Fibroblast of skin of back (primary cell): ENCODE measurements at places on chromosomes 4 and X.

GRCh38 chrX:2514131-2514530 lies 13.4 kb upstream of the DHRSX start:
- DNase-seq, result no peak

GRCh38 chr4:94486372-94486801 lies 34.6 kb downstream of the PDLIM5 start:
- peak; percentile 34 for DNase-seq

- DNase-seq, result no peak
Measured at GRCh38 chr4:1239141-1239949, 9.6 kb downstream of the CTBP1 start.

- no peak for DNase-seq
Measured at GRCh38 chrX:107273795-107274194, 67.4 kb downstream of the DNAAF6 start.

DNA sequence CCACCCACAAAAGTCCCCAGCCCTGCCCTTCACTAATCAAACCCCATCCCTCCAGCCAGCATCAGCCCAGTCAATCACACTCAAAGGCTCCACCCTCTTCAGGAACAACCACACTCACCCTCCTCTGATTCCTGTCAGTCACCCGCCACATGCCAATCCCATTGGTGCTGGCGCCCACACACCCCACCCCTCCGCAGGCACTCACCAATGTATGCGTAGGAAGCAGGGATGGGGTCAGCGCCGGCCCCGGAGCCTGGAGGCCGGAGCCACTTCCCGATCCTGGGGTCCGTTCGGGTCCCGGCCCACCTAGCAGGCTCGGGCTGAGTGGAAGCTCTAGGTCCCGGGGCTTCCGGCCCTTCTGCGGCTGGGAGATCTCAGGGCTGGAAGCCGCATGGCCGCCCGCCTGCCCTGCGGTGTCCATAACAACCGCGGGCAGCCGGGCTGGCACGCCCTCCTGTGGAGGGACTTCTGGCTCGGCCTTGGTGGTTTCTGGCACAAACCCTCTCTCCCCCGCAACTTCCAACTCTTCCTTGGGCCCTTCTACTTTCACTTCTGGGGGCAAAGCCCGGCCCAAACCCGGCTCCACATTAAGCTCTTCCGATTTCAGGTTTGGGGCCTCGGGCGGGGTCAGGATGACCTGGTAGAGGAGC lies 7.9 kb upstream of the CFP start:
- DNase-seq, result no peak

GRCh38 chr4:25892796-25893195 lies 21.2 kb upstream of the SMIM20 start:
- DNase-seq, result no peak

DNA sequence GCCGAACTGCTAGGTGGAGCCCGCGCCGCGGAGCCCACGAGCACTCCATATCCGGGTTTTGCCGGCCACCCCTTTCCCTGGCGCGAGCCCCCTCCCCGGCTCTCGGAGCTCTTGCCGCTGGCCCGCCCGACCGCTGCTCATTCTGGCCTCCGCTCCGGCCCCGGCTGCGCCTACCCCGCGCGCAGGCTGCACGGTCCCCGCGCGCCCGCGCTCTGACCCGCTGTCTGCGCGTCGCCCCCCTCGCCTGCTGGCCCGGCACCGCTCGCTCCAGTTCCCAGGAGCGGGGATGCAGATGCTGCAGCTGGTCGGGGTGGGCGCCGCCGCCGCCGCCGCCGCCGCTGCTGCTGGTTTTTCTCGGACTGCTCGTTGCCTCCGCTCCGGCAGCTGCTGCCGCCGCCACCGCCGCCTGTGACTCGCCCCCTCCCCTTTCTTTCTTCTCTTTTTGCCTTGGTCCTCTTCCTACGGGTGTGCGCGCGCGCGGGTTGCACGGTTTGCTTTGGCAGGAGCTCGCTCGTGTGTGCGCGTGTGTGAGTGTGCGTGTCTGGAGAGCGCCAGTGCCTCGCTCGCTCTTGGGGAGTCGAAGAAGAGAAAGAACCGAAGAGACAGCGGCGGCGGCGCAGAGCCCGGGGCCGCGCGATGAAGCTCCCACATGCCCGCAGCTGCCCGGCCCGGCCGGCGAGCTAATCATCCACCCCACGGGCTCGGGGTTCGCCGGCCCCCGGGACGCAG lies at the start of gene ADGRL3:
Gene ADGRL3 (plus strand): TSS at position 140 of the 729 bp plus-strand sequence.
- DNase-seq, result peak; percentile 62

- DNase-seq, result no peak
Measured at GRCh38 chr4:133145241-133145640, 3.9 kb upstream of the PCDH10 start.

DNA sequence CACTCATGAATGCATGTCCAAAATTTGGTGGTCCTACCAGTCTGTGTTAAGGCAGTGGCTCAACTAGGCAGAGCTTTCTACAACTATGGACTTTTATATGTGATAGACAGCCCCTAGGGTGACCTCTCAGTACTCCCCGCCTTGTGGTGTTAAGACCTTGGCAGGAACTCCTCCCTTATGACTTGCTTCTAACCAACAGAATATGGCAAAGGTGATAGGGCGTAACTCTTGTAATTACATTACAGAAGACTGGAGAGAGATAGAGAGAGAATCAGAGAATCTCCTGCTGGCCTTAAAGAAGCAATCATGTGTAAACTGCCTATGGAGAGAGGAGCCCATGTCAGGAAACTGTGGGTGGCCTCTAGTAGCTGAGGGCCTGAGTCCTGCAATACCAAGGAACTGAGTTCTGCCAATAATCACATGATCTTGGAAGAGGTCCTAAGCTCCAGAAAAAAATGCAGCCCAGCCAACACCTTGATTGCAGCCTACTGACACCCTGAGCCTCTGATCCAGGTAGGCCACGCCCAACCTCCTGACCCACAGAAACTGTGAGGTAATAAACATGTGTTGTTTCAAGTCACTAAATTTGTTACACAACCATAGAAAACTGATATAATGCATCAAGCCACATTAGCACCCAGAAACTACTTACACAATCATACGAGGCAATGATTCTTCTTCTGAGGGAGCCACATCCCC lies 68.9 kb downstream of the INPP4B start:
- no peak for DNase-seq

DNA sequence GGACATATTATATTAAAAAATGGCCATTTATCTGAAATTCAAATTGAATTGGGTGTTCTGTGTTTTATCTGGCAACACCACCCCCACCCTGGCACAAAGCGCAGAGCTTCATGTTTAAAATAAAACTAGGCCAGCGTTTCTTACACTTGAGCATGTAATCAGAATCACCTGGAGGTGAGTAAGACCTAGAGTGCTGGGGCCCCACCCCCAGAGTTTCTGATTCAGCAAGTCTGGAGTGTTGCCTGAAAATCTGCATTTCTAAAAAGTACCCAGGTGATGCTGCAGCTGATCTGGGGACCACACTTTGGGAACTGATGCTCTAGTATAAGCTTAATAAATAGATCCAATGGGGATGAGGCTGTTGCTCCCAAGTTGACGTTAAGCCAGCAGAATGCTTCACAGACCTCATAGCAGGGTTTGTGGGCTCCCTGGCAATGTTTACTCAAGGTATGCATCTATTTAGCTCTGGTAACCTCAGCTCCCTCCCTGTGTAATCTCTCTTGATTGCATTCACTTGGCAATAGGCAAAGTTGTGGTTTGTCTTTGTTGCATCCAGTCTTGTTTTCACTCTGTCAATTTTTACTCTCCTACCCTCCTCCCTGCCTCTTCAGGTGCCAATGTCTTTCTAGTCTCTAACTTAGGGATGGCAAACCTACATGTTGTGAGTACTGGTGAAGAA lies 99.8 kb upstream of the TEX13D start:
- DNase-seq, result no peak

GRCh38 chrX:20969565-20969964 lies 404.7 kb upstream of the CNKSR2 start:
- DNase-seq, result peak; percentile 23

GRCh38 chr4:135949931-135950330 lies 1582.4 kb downstream of the PCDH18 start:
- no peak for DNase-seq

- no peak for DNase-seq
Measured at GRCh38 chr4:11546391-11547175, 117.9 kb upstream of the HS3ST1 start.

DNA sequence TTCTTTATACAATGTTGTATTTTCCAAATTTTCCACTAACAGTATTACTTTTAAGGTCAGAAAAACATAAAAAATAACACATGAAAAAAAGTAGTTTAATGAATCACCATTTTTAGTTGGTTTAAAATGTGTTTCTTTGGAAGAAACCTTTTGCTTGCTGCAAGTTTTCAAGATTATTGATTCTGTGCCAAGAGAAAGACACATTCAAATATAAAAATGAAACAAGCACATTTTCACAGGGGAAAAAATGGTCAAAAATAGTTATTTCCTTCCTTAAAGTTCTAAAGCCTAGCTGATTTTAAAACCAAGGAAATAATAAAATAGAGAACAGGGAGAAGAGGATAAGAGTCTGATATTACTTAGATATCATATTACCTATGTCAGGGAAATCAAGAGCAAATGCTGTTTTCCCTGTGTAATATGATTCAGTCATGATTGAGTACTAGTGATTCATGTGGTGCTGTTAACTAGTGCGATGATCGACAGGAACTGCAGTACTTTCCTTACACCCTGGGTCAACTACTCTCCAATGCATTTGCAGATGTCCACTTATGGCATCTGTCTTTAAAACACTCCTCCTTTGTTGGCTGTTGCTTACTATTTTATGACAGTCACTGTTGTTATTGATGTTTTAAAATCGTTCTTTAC lies 103.8 kb downstream of the CAMK2D start:
- DNase-seq, result peak; percentile 50

DNA sequence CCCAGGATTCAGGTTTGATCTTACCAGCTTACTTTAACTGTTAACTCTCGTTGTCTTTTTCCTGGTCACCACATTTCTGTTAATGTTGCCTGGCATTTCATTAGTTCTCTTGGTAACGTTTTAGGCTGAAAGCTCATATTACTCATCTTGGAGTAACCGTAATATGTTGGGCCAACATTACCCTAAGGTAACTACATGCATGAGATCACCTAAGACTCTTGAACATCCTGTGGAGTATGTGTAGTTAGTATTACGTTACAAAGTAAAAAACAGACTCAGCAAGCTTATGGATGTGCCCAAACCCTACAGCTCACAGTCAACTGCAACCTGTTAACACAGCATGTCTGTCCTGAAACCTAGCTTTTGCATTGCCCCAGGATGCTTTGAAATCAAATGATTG lies 203.3 kb upstream of the HS3ST1 start:
- DNase-seq, result no peak

DNA sequence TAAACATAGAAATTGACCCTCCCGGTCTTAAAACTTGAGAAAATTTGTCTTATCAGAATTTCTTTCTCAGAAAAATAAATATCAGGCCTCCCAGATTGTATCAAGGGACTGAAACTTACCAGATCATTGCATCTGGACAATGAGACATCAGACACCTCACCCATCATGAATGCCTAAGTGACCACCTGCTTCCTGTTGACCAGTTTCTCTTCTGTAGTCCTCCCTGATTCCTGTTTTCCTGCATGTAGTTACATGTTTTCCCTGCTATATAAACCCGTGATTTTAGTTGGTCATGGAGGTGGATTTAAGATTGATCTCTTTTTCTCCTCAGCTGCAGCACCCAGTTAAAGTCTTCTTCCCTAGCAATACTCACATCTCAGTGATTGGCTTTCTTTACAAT lies 548.1 kb downstream of the PPP4R3C start:
- peak; percentile 49 for DNase-seq

DNA sequence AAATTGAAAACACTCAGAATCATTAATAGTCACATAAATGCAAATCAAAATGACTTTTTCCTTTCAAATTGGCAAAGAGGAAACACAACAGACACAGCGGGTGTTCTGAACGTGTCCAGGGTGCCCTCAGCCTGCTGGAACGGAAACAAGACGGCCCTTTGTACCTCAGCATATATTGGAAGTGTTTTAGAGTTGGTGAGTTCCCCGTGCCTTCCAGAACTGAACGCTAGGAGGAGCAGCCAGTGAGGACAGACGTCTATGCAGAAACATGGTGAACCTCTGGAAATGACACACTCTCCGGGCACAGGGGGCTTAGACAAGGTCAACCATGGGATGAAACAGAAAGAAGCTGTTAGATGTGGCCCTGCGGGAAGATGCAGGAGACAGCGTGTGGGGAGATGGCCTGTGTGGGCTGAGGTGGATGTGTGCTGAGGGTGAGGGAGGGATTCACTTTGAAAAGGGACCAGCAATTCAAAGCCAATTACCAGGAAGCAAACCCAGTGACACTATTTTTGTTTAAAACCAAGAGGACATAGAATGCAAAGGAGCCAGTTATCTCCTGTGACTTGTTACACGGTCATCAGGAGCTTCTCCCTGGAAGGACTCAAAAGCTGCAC lies 40.4 kb downstream of the RNF212 start:
- DNase-seq, result peak; percentile 61

GRCh38 chr4:63841266-63841665 lies 568.0 kb downstream of the TECRL start:
- DNase-seq, result no peak

DNA sequence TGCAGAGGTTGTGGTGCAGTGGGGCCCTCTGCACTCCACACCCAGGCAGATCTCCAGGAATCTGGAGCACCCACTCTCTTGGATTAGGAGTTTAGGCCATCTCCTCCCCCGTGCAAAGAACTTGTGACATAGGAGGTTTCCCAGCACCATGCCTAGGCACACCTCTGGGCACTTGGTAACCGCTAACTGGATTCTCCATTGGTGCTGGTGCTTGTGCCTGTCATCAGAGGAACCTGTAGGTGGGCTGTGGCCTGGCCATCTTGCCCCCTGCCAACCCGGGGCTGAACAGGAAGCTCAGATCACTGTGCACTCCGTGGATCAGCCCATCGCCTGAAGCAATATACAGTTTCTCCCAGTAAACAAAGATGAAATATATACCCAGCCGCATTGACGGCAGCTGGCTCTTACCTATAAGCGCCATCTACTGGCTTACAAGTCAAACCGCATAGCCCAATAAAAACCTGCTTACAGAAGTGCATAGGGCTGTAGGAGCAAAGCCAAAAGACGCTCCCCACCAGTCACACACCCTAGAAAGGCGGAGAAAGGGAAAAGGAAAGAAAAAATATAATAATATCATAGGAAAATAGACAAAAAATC lies 19.1 kb upstream of the TEX13B start:
- peak; percentile 24 for DNase-seq

GRCh38 chr4:16224264-16225166 lies 1.8 kb downstream of the TAPT1 start:
- DNase-seq, result no peak

GRCh38 chrX:100994352-100995281 lies 25.1 kb downstream of the ARL13A start:
- DNase-seq, result peak; percentile 6

DNA sequence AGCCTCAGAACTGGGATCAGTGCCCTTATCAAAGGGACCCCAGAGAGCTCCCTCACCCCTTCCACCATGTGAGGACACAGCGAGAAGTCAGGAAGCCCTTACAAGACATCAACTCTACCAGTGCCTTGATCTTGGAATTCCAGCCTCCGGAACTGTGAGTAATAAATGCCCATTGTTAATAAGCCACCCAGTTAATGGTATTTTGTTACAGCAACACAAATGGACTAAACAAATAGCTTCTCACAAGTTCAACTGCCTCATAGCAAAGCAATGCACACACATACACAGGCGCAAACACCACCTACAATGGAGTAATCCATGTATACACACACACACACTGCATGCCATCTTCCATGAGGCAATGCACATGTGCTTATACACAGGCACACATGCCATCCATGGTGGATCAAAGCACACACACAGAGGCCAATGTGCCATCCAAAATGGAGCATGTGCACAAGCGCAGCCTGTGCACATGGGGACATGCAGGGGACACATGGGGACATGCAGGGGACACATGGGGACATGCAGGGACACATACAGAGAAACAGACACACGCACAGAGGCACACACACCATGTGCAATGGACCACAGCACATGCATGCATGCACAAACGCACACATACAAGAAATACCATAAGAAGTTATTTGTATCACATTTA lies 137.6 kb upstream of the TBL1X start:
- no peak for DNase-seq

- DNase-seq, result no peak
Measured at GRCh38 chrX:44890247-44890646, 17.3 kb downstream of the KDM6A start.
